ENCODE measurements at places on chromosomes 11 and 22.

GRCh38 chr11:100964435-100964834, 165.2 kb downstream of the PGR start:
- DNase-seq: peak; percentile 52

GRCh38 chr11:5713695-5714094, 22.6 kb upstream of the OR56B1 start:
- DNase-seq: no peak

- DNase-seq: no peak
Measured at GRCh38 chr11:39113606-39114005, 2345.8 kb downstream of the LRRC4C start.

DNA sequence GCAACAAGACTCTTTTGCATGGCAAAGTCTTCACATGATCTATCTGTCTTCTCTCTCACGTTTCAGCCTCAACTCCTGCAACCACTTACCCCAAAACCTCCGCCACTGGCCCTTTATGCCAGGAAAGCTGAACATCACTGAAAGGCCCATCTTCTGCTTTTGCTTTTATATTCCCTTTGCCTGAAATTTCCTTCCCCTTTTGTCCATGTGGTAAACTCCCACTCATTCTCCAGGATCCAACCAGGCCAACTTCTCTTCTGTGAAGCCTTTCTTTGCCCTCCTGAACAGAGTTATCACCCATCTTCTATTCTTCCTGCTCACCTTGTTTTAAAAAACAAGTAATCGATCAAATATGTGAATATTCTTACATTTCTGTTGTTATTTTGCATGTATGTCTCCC, 117.8 kb downstream of the WNT11 start:
- DNase-seq: no peak

DNA sequence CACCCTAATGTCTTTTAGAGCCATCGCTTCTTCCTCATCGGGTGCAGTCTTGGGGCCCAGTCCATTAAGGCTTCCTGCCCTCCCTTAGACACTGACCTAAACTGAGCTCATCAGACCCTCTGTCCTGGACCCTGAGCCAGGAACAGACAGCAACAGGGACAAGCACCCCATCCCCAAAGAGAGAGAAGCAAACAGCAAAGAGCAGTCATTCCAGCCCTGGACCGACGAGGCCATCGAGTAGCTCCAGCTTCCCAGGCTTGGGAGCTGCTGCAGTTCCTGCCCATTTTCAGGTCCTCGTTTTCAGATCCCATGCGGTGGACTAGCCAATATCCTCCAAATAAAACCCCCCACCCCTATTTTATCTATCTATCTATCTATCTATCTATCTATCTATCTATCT, 25.8 kb upstream of the CACNG2 start:
- no peak for DNase-seq

DNA sequence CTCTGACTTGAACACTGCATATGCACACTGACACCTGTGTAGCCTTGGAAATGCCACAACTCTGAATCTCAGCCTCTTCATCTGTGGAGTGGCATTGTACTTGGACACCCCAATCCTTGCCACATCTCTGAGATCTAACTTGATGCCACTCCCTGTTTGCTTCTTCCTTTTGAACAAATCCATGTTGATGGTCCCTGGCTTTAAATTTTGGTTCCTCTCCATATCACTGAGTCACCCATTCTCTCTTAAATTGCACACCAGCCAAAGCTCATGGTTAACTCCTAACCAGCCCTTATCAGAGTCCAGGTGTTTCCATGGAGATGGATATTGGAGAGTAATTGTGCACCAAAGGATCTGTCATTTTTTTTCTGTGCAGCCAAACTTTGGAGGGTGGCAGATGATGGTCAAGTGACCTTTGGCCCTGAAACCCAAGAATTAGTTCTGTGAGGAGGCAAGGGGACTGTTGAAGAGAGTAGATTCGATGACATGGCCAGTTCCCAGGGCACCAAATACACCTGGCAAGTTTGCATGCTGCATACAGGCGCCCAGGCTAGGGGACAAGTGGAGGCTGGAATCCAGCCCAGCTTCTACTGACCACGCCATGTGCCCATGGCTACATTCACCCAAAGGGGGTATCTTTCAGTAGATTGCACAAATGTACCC, 25.1 kb upstream of the PAMR1 start:
- DNase-seq: no peak

- no peak for DNase-seq
Measured at GRCh38 chr11:66683877-66684276, 6.2 kb upstream of the RBM4B start.

DNA sequence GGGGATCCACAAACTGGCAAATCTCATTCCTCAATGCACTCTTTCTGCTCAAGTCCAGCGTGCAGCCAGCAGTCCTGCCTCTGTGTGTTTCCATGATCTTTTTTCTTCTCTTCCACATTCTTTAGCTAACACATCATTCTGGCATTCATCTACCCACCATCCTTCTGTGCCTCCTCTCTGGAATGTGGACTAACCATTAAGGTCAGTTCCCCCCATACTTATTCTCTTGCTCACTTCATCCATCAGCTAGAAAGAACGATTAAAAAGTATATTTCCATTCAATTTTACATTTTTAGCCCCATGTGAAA, 7.8 kb downstream of the KIRREL3 start:
- peak; percentile 84 for DNase-seq
